ENCODE measurements at places on chromosomes 1 and 21.

DNA sequence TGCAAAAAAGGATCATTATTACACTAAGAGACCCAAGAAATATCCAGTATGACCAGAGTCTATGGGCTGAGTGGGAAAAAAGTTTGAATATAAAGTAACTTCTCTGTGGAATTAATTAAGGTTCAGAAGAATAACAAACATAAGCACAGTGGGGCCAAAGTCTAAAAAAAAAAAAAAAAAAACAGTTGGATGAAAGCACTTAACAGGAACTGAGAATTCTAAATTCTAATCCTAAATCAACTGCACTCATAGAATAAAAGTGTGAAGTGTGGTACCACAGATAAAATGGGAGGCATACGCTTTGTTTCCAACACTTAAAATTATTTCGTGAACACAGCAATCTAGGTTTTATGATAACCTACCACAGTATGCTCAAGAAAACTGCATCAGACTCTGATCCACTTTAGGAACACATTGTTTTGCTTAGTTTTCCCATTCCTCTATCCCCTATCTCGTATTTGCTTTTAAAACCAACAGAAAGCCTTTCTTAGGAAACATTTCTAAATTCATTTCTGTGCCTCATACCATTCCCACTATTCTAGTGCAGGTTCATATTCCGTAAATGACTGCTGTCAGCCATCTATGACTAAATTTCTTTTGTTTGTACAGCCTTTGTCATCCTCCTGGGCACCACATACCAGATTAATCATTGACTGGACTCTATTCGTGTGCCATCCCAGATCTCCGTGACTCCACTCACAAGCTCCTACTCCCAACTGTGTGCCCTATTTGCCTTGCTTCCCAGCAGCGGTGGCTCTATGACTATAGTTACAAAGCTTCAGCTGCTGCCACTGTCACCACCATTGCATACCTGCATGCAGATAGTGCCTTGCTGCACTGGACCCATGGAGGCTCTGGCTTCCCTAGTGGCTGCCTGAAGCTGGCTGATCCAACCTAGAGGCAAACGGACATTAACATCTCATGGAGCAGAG is 24.9 kb downstream of the CHML start:
- no peak for DNase-seq

GRCh38 chr1:6785318-6785727 is at the start of gene CAMTA1:
CAMTA1 (plus strand) TSS chr1:6785454; CDS start chr1:6785531, 77 bp downstream.
- no peak for DNase-seq

DNA sequence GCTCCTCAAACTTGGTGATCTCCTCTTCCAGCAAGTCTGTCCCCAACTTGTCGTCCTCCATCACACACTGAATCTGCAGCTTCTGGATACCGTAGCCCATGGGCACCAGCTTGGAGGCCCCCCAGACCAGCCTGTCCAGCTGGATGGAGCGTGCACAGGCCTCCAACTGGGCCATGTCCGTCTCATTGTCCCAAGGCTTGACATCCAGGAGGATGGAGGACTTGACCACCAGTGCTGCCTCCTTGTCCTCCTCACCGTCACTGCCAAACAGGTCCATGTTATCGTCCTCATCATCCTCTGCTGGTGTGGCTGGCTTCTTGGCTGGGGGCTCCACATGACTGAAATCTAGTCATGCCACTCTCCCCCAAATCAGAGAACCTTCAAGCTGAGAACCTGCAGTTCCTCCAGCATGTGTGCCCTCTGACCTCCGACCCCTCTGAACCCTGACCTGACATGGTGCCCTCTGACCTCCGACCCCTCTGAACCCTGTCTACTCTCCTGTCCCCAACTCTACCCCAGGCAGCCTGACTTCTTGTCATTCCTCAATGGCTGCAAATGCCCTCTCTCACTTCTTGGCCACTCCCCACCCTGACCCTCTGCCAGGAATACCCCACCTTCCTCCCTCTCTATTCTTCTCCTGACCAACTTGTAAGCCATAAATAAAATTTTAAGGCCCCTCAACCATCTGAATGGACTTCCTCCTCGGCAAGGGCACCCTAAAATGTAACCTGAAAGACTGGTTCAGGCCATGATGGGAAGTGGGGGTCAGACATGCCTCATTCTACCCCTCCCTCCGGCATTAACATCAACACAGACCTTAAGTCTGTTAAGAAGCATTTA is 275.7 kb upstream of the C1orf174 start:
- DNase-seq = no peak

DNA sequence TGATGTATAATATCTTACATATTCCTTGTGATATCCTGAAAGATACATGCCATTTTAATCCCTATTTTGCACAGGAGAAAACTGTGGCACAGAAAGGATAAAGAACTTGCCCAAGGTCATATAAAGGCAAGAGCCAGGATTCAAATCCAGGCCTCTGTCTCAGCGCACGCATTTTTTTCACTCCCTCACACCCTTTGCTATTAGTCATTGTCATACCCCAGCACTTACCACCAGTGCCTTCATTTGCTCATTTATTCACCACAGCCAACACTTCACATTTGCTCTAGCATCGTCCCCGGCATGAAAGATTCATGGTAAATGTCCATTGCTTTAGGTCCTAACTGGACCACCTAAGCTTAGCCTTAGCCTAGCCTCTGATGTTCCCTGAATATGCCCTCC is 14.2 kb downstream of the ALX3 start:
- no peak for DNase-seq

GRCh38 chr21:32448803-32449594 is 36.5 kb downstream of the EVA1C start:
- DNase-seq = no peak

DNA sequence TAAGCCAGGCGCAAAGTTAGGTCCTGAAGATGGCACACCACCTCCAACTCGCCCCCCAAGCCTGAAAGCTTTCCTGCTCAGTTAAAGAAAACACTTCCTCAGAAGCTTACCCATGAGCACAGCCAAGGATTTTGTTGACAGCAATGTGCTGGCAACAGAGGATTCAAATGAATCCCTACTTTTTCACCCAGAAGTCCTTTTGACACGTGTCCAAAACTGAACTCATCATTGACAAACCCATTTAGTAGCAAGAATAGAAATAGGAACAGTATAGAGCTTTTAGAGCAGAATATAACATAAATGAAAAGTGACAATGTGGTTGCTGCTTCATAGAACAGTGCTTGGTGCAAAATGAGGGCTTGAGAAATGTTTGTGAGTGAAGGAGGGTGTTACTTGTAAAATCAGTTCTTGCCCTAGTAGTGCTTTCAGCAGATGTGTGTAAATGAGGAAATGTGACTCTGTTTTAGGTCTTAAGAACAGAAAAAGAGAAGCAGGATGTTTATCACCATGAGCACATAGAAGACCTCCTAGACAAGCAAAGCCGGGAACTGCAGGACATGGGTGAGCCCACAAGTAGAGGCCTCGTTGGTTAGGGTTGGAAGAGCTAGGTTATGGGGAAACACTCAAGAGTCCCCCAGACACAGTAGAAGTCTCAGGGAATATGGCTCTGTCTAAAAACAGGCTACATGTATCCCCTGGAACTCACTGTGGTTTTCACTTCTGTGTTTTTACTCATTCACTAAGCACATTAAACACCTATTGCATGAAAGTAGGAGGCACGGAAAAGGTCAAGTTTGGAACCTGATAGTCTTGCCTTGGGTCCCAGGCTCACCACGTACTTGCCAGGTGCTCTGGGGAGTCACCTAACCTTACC is 48.6 kb upstream of the TMEM125 start:
- no peak for DNase-seq

DNA sequence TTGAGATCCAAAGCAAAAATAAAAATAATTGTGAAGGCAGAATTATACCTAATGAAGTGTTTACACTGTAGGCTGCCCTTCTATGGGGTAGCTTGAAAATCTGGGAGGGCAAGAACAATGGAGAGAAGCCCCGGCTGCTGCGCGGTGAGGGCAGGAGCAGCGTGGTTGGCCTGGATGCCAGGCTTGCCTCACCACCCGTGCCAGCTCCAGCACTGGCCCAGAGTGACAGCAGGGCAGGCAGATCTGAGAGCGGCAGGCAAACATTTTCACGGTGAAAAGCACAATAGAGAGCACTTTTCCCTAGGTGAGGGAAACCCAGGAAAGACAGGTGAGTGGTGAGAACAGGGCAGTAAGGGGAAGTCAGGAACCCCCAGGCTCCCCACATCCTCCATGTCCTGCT is 1.4 kb downstream of the PROK1 start:
- DNase-seq = no peak

DNA sequence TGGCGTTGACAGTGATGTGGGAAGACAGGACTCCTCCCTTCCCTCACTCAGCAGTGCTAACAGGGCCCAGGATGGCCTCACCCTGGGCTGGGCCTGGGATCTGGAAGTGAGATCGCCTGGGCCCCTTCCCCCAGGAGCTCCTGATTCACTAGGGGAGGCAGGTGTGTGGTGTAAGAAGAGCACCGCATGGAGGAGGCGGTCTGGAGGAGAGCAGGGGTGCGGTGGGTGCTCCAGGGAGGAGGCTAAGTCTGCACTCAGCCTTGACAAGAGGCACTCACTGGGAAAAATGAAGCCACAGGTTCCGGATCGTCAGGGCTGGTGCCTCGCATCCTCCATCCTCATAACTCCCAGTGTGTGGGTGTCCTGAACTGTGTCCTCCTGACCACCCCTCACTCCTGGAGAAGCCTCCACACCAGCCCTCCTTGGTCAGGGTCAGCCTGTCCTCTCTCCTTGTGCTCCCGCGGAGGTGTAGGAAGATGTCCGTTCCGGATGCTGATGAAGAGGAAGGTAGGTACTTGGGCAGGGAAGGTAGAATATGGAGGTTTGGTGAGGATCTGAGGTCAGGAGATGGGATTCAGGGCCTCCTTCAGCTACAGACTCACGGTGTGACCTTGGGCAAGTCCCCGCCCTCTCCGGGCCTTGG is 142.1 kb upstream of the WNT4 start:
- no peak for DNase-seq

DNA sequence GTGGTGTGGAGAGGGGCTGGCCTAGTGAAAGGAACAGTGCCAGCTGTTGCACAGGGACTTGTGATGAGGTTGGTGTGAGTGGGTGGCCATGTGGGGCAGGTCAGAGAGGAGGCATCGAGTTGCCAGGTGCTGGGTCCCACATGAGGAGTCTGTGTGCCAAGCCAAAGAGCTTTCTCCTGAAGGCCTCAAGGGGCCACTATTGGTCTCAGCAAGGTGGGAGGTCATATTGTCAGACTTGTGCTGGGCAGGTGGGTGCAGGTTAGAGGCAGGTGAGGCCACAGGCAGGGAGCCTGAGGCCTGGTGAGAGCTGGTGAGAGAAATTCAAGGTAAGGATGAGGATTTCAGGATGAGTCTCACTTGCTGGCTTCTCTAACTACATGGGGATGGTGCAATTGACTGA is 256.8 kb downstream of the DISC1 start:
- DNase-seq = no peak

DNA sequence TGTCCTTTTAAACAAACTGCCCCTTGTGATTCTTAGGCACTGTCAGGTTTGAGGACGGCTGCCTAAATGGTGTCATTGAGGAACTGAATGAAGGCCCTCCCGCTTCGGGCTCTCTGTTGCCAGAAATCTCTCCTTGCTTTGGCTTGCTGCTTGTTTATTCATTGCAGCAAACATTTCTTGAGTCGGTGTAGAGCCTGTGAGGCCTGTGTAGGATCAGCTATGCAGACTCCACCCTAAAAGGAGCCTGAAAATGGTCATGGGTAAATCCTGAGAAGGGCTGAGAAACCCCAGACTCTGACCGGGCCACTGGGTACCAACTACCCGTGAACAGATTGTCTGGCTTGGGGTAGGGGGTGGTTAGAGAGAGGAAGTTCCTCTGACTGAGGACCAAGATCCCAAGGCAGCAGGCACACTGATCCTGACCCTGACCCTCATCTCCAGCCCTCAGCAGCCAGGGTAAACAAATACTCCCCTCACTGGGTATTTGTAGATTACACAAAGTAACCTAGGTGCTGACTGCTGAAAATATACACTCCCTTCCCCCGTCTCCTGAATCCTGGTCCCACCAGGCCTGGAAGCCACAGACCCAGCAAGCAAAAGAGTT is 3.1 kb downstream of the IL6R start:
- DNase-seq = no peak

GRCh38 chr1:101465941-101466340 is 229.1 kb downstream of the S1PR1 start:
- no peak for DNase-seq

- DNase-seq = peak; percentile 71
Observed at GRCh38 chr1:214604523-214604922, 1.5 kb downstream of the CENPF start.

- DNase-seq = no peak
Observed at GRCh38 chr1:228004331-228004855, 2.4 kb upstream of the WNT3A start.

GRCh38 chr1:110425612-110426152 is 18.2 kb upstream of the LAMTOR5 start:
- peak; percentile 21 for DNase-seq

GRCh38 chr21:25133939-25134338 is 473.3 kb downstream of the MRPL39 start:
- no peak for DNase-seq

GRCh38 chr1:245754463-245754961 is 599.7 kb downstream of the KIF26B start:
- peak; percentile 26 for DNase-seq

GRCh38 chr1:206710460-206710823 is 25.7 kb downstream of the MAPKAPK2 start:
- no peak for DNase-seq

DNA sequence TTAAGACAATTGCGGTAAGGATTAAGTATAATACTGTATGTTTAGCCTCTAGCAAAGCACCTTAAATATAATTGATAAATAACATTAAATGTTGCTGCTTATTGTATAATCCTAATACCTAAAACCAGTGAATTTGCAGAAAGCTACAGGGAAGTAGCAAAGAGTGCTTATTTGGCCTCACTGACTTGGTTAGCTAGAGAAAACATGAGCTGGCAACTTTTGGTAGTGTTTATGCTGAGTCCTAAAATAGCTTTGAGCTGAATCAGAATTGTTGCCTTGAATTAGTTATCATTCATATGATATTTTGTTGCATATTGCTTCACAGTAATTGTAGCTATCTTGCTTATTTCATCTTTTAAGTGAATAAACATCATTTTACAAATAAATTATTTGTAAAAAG is 3.5 kb downstream of the TRIM67 start:
- DNase-seq = peak; percentile 51

GRCh38 chr1:3779265-3779911 is 6.8 kb downstream of the SMIM1 start:
- no peak for DNase-seq

DNA sequence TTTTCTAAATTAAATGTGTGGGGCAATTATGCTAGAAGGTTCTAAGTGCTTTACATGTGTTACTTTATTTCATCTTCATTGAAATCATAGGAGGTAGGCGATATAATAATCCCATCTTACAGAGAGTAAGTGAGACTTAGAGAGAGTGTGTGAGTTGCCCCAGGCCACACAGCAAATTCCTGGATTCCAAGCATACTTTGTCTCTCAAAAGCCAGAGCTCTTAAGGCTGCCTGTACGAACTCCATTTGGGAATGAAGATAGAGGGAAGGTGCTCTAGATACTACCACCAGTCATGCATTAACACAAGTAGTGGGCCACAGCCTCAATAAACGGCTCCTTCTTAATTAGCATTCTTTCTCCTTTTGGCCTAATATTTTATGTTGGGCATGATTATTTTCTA is 170.1 kb downstream of the SIPA1L2 start:
- DNase-seq = no peak

- DNase-seq = peak; percentile 89
Observed at GRCh38 chr1:78370779-78371482, 119.8 kb upstream of the PTGFR start.
